ENCODE measurements at places on chromosomes 13 and 19.

GRCh38 chr13:110310541-110311442 lies 3.7 kb downstream of the COL4A2 start:
- no peak for DNase-seq

DNA sequence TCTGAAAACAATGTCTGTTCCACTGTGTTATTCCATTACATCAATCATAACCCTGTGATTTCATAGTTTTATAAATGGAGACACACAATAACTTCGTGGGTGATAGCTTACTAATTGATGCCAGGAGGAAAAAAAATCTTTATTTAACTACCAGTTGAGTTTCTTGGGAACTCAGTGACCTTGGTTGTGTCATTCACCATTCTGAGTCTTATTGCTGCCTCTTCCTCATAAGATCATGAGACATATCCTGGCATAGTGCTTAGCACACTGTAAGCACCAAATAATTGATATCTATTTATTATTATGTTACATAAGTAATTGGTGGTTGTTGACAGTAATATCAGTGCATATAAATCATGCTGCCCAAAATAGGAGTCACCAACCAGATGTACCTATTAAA lies 39.1 kb upstream of the SIN3B start:
- DNase-seq = no peak

GRCh38 chr19:30145467-30145866 lies 203.4 kb downstream of the URI1 start:
- no peak for DNase-seq

GRCh38 chr13:98591721-98592361 lies 14.9 kb upstream of the STK24 start:
- no peak for DNase-seq

DNA sequence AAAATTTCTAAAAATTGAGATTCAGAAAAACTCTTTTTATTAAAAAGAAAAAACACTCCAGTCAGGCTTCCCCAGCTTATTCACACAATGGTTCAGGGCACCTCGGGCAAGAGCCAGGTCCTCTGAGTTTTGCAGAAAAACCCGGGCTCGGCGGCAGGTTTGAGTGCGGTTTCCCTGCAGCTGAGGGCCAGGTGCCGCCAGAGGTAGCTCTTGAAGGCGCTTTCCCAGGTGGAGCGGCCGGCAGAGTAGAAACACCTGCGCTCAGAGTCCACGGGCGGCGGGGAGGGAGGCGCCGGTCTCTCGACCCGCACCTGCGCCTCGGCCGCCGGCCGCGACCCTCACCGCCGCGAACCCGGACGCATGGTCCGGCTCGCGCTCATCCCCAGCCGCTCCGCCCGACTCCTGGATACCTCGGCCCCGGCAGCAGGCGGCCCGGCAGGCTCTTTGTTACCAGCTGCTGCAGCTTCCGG lies 444 bp downstream of the PROSER1 start:
- no peak for DNase-seq
